ENCODE measurements at places on chromosomes 6 and 20. TPM values are rescaled to one million over a fixed set of nuclear protein-coding genes. Genes with fewer than 3 reads are reported as not detected.

GRCh38 chr6:13058051-13058450 is 270.3 kb downstream of the TBC1D7 start:
- DNase-seq, result no peak

DNA sequence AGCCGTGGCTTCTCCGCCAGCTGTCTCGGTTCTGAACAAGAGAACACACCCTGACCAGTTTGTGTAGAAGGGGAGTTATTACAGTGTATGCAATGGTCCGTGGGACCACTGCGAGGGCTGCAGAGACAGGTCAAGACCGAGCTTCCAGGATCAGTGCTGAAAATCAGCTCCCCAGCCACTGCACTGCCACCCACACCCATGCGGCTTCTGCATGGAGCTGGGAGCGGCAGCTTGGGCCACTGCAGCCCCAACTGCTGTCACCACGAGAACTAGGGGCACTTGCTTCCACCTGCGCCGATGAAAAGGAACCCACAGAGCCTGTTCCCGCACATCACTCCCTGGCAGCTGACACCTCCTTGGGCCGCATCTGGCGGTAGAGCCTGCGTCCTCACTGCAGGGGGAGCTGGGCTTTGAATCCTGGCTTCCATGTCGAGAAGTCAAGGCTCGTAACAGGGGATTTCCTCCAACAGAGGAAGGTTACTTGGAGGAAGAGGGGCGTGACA is 56.2 kb downstream of the TMEM242 start:
- no peak for DNase-seq

GRCh38 chr6:24229696-24230405 is 103.8 kb downstream of the NRSN1 start:
- DNase-seq, result no peak

- DNase-seq, result no peak
Observed at GRCh38 chr6:14727494-14728395, 518.1 kb upstream of the JARID2 start.

DNA sequence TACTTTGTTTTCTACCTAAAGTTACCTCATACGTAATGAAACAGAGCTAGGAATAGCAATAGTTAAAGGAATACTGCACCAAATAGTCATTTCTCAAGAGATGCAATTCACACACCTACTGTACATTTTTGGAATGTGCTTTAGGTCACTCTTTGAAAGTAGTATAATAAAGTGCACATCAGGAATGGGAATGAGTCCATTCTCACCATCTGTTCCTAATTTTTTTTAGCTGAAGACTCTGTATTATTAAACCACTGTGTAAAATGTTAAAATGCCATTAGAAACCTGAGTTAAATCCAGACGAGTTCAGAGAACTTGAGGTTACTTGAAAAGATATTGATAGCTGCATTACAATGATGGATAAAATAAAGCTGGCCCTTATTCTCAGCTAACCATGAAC is 51.9 kb upstream of the EPHA7 start:
- DNase-seq, result no peak

GRCh38 chr20:50163570-50164317 is 10.2 kb upstream of the PEDS1 start:
- no peak for DNase-seq

- no peak for DNase-seq
Observed at GRCh38 chr6:33213166-33213988, 5.1 kb downstream of the RING1 start.

DNA sequence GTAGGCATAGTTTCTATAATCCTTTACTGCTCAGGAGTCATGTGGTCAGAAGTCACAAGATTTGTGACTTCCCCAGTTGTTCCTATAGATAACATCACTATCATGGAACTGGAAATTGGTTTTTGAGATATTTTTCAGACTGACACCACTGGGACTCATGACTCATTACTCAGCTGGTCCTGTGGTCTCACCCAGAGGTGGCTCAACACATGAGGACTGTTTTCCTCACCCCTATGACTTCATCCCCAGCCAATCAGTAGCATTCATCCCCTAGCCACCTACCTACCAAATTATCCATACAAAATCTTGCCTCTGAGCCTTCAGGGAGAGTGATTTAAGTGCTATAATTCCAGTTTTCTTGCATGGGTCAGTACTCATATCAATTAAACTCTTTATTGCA is 1217.7 kb downstream of the EPHA7 start:
- DNase-seq, result no peak

DNA sequence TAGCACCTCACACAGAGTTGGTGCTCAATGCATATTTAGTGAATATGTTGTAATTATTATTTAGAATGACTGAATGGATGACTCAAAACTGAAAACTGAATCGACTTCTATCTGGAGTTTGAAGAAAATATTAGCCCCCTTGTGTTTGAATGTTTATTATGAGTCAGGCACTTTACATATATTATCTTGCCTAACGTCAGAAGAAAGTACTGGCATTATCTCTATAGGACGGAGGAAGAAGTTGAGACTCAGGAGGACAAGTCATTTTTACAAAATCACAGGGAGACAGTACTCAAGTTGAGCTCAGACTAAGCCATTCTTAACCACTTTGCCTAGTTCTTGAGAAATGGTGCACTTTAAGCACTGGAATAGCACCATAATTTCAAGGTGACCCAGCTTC is 684.0 kb downstream of the UTRN start:
- DNase-seq, result no peak

- DNase-seq, result no peak
Observed at GRCh38 chr20:20755231-20755630, 42.8 kb upstream of the RALGAPA2 start.

DNA sequence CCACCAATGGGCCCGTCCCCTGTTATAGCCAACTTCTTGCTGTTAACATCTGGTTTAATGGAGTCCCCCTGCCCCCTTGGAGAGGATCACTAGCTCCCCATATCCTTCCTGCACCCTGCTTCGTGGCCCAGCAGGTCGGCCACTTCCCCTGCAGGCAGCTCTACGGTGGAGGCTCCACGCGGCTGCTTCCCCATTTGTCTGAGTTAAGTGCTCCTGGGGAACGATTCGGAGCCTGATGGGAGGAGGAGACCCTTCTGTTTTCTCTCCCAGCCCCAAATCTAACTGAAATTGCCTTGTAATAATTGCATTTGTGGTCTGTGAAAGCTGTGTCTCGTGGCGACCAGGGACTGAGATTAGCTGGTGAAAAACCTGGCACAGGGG is 74.6 kb downstream of the SULF2 start:
- no peak for DNase-seq

- no peak for DNase-seq
Observed at GRCh38 chr6:41659935-41660334, 21.7 kb downstream of the MDFI start.

- DNase-seq, result no peak
Observed at GRCh38 chr20:59214606-59215547, 51.3 kb downstream of the ZNF831 start.

- DNase-seq, result no peak
Observed at GRCh38 chr6:101312652-101313051, 80.9 kb upstream of the GRIK2 start.

- DNase-seq, result no peak
Observed at GRCh38 chr6:36657271-36657670, 21.2 kb upstream of the CDKN1A start.

GRCh38 chr20:24048024-24048611 is 59.5 kb upstream of the GGTLC1 start:
- no peak for DNase-seq

DNA sequence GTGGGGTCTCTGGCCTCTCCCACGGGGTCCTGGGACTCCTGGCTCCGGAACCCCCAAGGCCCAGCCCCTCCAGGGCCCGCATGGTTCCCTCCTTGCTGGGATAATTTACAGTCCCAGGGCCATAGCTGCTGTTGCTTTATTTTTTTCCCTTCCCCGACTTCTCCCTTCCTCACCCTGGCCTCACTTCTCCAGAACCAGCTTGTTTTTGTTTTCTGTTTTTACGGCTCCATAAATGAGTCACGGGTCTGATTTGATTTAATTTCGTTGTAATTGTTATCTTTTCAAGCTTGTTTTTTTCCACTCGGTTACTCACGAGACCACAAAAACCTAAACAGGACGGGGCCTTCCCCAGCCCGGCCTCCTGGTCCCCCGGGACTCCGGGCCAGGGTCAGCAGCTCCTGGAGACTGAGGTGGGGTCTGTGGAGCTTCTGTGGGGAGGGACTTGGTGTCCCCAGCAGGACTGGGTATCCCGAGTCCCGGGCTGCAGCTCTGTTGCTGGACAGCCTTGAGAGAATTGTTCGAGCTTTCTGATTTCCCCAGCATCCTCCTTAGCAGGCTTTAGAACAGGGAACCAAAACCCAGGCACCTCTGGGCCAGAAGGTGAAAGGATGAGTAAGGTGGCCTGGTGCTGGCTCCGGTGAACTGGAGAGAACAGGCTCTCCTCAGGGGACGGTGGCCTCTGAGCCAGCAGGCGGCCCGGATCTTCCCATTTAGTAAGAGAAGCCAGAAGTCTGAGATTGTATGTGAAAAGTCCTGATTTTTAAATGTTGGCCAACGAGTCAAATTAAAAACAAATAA is 94.9 kb downstream of the CEBPB start:
- DNase-seq, result no peak

DNA sequence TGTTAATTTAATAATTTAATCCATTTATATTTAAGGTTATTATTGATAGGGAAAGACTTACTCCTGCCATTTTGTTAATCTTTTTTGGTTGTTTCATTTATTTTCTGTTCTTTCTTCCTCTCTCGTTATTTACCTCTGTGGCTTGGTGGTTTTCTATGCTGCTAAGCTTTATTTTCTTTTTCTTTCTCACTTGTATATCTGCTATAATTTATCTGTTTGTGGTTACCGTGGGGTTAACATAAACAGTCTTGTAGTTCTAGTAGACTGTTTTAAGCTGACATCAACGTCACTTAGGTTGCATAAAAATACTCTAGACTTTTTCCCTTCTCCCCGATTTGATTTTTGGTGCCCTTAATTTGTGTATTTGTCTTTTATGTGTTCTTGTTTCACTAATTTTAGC is 381.3 kb upstream of the SPTLC3 start:
- no peak for DNase-seq

- DNase-seq, result peak; percentile 55
Observed at GRCh38 chr6:33080127-33081089, 4.6 kb downstream of the HLA-DPB1 start.

- no peak for DNase-seq
Observed at GRCh38 chr6:63806573-63806913, 170.9 kb downstream of the PHF3 start.

DNA sequence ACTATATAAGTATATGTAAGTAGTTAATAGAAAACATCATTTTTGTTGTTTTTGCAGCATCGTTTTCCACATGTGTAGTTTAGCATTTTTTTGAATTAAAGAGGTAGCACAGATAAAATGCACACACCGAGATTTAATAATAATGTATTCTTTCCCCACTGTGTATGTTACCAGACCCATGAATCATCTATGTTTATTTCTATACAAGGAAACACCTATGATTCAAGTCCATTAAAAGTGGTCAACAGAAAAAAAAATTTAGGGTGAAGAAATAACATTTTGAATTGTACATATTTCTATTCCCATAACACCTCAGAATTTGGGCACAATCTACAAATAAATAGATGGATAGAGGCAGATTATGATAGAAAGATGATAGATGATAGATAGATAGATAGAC is 31.7 kb upstream of the HCRTR2 start:
- DNase-seq, result no peak

GRCh38 chr6:136216503-136217401 is 33.4 kb downstream of the MTFR2 start:
- no peak for DNase-seq

- DNase-seq, result peak; percentile 41
Observed at GRCh38 chr20:61875221-61875885, 190.3 kb downstream of the TAF4 start.

DNA sequence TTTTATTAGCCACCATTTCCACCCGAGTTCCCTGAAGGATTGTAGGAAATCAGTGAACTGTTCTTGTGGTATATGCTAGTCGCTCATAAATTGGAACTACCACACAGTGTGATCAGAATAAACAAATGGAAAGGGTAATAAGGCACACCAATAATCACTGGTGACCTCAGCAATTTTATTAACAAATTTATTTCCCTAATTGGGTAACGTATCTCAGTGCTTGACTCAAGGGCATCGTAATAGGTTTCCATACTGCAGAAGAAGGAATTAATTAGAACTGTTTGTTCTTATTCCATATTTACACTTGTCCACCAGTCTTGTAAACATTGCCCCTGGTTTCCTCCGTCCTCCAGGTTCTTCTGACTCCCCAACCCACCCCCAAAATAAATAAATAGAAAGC is 10.0 kb upstream of the UQCC2 start:
- DNase-seq, result no peak

DNA sequence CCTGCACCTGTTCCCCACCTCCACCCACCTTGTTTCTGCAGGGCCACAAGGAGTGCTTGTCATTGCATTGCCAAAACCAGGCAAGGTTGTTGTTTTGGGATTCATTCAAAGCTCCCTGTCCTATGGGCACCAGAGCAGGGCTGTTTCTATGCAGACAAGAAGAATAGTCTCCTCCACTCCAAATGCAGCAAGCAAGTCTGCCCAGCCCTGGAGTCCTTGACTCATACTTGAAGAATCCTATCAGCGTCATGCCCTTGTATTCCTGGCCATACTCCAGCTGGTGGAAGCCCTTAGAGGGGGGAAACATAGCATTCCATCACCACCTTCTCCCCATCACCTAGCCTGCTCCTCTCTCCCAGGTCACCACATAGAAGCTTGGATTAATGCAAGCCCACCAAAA is 145.3 kb upstream of the ECI2 start:
- DNase-seq, result no peak

DNA sequence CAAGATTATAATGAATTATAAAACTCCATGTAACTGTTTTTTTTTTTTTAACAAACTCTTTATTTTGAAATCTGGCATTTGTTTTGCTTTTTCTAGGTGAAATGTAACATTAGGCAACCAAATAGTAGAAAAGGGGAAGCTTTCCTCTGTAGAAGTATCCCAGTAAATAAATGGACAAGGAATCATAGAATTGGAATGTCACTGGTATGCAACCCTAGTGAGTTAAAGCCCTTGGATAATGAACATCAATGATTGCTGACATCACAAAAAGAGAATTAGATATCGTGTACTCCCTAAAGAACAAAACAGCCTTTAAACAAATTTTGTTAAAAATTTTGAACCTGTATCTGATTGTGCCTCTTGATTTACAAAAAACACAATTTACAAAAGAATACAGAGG is 93.9 kb upstream of the OGFRL1 start:
- no peak for DNase-seq

The CYP24A1 gene
- not detected for total RNA-seq

The ORC3 gene
- total RNA-seq, result 22.5 TPM

The EBF4 gene
- total RNA-seq, result 5.9 TPM

The BPIFB4 gene
- total RNA-seq, result 2.1 TPM

The ELOVL2 gene
- total RNA-seq, result 0.31 TPM

The IYD gene
- not detected for total RNA-seq

The LRRN4 gene
- 0.13 TPM for total RNA-seq

The SLC32A1 gene
- 3.4 TPM for total RNA-seq

The BTN1A1 gene
- total RNA-seq, result 1.4 TPM

The SOX18 gene
- total RNA-seq, result 149 TPM

The DNAH8 gene
- total RNA-seq, result 0.05 TPM

The GPR6 gene
- not detected for total RNA-seq

The ENPP3 gene
- total RNA-seq, result 0.64 TPM

The PRL gene
- not detected for total RNA-seq

The MC3R gene
- not detected for total RNA-seq

All from endothelial cell (in vitro differentiated cells).